Left colon (tissue), 2 donors: ENCODE measurements at places on chromosomes 11 and 22.

DNA sequence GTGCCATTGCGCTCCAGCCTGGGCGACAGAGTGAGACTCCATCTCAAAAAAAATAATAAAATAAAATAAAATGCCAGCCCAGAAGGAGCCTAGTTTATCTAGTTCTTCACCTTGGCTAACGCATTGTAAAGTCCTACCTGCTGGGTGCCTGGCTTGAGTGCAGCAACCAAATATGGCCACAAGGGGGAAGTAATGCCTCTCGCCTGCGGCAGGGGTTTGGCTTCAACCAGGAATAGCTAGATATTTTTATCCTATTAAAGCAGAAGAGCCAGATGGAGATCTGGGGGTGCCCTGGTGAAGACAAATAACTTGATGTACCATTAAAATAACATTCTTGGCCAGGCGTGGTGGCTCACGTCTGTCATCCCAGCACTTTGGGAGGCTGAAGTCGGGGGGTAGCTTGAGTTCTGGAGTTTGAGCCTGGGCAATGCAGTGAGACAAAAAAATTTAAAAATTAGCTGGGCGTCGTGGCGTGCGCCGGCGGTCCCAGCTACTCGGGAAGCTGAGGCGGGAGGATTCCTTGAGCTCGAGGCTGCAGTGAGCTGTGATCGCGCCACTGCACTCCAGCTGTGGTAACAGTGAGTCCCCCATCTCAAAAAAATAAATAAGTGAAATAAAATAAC lies 20.6 kb upstream of the PLEKHB1 start:
- peak; percentile 75 for DNase-seq

DNA sequence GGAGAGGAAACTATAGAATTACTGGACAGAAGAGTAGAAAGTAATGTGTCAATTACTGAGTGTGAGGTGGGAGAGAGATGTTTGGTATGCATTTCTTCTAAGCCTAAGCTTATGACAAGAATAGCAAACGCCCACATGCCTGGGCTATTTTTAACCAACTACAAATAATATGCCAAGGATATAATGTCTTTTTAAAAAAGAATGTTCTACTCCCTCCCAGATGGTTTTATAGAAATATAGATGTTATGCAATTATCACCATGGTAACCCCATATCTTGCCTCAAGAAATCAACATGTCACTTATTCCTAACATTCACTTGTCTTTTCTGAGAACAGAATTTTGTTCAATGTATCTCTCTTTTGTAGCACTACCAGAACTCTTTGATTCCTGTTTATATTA lies 996.7 kb upstream of the CHORDC1 start:
- no peak for DNase-seq

GRCh38 chr11:17331669-17332068 lies 19.9 kb upstream of the NCR3LG1 start:
- DNase-seq: no peak

GRCh38 chr11:10287140-10287539 lies 6.9 kb downstream of the SBF2 start:
- no peak for DNase-seq

GRCh38 chr11:64892411-64892831 lies 14.0 kb upstream of the EHD1 start:
- no peak for DNase-seq

DNA sequence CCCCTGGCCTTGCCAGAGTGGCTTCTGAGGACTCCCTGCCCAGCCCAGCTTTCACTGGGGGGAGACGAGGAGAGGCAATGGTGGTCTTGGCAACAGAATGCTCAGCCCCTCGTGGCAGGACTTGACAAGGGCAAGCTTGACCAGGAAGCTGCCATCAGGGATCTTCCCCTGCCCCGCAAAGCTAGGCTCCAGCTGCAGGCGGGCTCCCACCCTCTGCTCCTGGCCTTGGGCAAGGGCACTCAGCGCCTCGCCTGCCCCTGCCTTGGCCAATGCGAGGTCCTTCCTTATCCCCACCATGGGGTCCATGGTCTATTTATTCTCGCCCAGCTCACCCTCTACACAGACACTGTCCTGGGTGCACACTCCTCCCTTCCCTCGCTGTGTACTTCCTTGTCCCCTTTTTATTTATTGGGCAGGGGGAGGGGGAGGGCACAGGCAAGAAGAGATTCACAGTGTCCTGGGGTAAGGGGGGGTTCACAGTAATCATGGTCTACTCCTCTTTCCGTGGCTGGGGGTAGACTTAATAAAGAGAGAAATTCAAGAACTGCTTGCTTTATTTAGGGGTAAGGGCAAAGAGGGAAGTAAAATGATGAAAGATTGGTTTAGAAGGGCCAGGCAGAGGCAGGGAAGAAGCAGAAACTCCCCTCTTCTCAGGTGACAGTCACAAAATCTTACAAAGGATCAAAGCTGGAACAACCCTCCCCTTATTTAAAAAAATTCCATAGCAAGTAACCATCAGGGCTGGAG lies 1.6 kb downstream of the GPHA2 start:
- no peak for DNase-seq

DNA sequence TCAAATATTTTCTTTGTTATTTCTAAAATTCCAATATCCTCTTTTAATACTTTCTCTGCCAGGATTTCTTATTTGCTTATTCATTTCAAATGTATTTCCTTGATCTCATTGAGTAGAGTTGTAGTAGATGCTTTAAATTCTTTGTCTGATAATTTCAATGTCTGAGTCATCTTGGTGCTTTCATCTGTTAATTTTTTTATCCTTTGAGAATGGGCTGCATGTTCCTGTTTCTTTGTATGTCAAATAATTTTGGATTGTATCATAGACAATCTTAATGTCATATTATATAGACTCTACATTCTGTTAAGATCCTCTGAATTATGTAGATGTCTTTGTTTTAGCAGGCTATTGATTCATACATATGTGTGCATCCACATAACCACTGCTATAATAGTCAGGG lies 57.5 kb downstream of the MYEOV start:
- DNase-seq: no peak

GRCh38 chr11:73372375-73372993 lies 3.7 kb upstream of the RELT start:
- DNase-seq: no peak

DNA sequence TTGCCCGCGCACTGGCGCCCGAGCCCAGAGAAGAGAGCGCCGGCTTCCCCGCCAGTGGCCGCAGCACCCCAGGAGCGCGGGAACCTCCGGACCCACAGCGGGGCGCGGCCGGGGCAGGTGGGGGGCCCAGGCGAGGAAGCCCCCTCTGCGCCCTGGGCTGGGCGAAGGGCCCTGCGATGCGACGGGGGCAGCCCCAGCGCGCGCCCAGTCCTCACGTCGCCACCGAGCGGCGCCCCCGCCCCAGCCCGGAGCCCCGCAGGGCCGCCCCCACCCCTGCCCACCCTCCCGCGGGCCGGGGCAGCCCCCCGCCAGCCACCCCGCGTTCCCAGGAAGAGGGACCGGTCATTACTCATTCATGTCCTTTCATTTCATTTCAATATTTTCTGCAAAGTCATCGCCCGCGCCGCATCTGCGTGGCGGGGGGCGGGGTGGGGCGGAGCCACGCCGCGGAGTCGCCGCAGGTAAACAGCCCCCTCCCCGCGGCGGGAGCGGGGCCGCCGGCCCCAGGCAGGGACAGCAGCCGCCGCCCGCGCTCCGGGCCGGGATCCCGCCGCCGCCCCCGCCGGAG lies 673 bp upstream of the PANX2 start:
- DNase-seq: no peak

DNA sequence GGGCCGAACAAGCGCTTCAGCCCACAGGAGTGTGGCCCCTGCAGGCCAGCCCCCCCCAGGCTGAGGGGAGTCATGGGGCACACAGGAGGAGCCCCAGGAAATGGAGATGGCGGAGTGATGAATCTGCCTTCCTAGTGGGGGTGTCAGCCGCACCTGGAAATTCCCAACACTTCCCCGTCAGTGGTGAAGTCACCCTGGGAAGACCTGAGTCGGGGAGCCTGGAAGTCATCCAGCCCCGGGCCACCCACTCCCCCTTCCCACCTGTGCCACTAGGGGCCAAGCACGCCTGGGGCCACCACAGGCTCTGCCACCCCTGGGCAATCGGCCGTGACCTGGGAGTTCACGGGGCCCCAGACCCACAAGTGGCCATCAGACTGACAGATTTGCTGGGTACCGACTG lies 12.6 kb downstream of the WNT7B start:
- no peak for DNase-seq

GRCh38 chr11:36062796-36063365 lies 119.0 kb downstream of the LDLRAD3 start:
- no peak for DNase-seq

DNA sequence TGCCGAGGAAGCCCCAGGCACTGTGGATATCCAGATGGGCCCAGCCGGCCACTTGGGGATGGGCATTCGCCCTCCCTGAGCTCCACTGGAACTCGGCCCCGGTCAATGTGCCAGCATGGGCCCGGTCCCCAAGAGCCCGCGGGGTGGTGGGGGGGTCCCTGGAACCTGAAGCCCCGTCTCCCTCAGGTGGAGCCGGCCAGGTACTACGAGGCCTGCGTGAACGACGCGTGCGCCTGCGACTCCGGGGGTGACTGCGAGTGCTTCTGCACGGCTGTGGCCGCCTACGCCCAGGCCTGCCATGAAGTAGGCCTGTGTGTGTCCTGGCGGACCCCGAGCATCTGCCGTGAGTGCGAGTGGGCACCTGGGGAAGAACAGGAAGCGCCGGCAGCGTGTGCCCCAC lies 21.2 kb downstream of the MUC5AC start:
- DNase-seq: no peak

GRCh38 chr11:35013514-35014233 lies 97.3 kb downstream of the PDHX start:
- no peak for DNase-seq

DNA sequence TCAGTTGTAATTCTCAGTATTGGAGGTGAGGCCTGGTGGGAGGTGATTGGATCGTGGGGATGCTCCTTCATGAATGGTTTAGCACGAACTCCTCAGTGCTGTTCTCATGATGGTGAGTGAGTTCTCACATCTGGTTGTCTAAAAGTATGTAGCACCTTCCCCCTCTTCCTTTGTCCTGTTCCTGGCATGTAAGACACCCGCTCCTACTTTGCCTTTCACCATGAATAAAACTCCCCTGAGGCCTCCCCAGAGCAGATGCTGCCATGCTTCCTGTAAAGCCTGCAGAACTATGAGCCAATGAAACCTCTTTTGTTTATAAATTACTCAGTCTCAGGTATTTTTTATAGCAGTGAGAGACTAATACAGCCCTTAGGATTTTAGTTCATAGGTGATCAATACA lies 191.5 kb downstream of the MAML2 start:
- DNase-seq: no peak

DNA sequence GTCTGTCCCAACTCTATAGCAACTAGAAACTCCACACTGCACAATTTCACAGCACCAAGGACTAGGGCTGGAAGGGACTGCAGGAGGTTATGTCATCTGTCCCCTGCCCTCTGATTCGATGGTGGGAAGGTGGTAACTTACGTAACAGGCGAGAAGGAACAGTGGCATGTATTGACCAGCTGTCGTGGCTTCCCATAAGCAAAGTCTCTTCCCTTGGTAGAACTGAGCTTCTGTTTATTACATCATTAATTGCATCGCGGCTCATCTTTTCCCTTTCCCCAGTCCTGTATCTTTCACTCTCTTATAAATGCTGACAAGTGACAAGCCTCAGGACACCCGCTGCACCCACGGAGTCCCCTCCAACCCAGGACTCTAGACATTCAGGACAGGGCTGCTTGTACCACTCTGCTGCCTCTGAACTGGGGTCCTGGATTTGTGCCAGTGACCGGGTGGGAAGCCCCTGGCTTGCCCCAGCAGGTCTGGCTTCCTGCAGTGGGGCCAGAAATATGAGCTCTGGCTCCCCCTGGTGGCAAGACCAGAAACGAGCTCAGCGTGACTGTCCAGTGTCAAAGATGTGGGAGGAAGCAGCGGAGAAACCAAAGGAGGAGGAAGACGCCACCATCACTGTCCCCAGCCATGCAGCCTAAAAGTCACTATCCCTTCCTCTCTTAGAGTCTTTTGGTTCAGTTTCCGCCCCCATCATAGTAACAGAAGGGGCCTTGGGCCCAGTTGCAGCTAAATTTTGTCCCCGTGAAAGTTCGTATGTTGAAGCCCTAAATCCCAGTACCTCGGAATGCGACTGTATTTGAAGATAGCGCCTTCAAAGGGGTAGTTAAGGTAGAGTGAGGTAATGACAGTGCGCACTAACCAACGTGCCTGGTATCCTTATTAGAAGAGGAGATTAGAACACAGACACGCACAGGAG lies 84.5 kb downstream of the ISX start:
- peak; percentile 73 for DNase-seq
